ENCODE measurements at places on chromosomes 7 and 10.
A peak's percentile ranks its signal among the peaks of the same experiment; 100 is the strongest.

DNA sequence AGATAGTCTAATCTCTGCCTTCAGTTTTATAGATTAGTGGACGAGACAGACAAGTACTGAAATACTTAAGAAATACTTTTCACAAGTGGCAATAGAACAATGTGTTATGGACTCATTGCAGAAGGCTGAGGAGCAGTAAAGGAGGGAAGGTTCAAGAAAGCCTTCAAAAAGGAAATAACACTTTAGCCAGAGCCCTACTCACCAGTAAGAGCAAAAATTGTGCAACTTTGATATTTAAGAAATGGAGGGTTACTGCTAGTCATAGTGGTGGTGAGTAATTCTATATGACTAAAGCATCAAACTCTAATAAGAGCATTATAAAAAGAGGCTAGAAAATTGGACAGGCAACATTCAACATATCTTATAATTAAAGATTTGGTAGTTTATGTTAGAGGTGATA lies 28.8 kb downstream of the PTPN12 start:
- no peak for DNase-seq

DNA sequence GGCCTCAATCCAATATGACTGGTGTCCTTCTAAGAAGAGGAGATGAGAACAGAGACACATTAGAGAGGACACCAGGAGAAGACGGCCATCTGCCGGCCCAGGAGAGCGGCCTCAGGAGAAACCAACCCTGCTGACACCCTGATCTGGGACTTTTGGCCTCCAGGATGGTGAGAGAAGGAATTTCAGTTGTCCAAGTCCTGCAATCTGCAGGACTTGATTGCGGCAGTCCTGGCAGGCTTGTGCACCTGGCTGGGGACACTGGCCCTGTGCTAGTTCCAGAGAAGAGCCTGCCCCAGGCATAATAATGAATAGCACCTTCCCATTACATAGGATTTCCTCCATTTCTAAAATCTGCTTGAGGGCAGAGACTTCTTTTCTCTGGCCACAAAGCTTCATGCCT lies 409.9 kb upstream of the SHH start:
- no peak for DNase-seq

DNA sequence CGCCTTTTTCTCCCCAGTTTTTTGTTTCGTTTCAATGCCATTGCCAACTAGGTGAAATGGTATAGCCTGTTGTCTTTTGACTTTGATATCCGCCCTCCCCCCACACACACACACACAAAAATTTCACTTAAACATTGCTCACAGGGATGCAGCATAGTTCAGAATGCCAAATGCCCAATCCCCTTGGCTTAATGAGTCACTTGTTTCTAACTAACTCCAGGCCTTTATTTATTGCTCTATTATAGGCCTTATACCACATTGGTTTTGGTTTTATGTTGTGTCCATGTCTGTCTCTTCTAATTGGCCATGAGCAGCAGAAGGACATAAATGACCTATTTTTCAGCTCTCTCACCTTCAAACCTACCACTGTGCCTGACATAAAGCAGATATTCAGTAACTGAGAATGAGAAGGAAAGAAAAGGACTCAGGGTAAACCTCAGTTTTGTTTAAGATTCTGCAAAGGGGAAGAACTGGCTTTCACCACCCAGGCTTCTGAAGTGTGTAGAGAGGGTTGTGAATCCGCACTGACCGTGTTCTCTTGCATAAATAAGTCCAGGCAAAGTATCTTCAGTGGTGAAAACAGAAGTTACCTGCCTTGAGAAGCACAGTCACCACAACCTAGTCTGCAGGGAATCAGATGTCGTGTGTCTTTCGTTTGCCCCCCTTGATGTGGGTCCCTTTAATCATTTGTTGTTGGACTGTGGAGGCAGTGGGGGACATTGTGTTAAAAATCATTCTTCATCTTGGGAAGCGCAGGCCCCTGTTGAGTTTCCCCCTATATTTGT lies 139.8 kb downstream of the CELF2 start:
- no peak for DNase-seq

GRCh38 chr7:134031835-134032617 lies 95.1 kb upstream of the LRGUK start:
- no peak for DNase-seq

GRCh38 chr7:964401-965231 lies 10.1 kb upstream of the ADAP1 start:
- peak; percentile 91 for DNase-seq

GRCh38 chr10:78864761-78865537 lies 203.8 kb upstream of the ZMIZ1 start:
- DNase-seq = no peak

DNA sequence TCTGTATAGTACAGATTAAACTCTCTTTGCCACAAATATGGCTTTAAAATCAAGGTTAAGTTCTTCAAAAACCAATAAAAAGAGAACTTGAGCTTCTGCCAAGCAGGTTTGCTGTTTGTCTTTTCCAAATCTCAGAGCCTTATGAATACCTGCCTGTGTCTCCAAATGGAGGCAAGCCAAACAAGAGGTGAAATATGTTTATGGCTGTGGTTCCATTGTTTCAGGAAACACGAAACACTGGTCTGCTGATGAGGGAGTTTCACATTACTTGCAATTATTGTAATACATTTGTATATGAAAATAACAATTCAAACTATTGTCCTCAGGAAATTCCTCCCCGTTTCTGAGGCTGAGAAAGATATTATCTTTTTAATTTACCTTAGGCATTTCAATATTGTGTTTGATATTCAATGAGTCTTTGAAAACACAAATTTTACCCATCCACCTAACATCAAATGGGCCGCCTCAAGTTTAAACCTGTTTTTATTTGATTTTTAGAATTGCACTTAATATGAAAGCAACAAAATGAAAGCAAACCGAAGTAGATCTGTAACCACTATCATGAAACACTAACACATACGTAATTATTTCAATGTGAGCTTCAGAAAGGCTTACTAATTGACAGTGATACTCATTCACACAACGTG lies 359.3 kb downstream of the HGF start:
- DNase-seq = no peak

DNA sequence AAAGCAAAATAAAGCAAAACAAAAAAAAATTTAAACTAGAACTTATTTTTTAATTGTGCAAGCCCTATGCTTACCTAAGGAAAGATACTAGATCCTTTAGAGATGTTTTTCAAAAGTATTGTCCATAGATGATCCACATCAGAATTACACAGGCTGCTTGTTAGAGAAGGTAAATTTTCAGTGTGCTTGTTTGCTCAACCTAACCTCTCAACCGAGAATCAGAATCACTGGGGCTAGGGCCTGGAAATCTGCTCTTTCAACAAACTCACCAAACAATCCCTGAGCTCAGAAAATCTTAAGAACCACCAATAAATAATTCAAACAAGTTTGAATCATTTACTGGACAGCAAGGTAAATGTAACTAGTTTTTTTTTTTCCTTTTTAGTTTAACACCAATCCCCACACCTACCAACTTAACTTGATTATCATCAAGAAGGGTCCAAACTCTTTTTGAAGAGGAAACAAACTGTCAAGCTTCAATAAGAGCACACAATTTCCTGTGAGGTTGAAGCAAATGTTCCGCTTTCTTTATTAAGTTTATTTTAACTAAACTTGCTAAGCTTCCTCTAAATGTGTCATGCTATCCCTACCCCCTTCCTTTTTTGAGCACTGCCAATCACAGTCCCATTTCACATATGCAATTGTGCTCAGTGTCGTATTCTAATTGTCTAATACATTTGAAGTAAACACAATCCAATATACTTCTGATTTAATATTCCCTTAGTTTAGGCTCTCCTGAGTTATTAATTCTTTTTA lies 7.4 kb upstream of the TSPAN33 start:
- no peak for DNase-seq

DNA sequence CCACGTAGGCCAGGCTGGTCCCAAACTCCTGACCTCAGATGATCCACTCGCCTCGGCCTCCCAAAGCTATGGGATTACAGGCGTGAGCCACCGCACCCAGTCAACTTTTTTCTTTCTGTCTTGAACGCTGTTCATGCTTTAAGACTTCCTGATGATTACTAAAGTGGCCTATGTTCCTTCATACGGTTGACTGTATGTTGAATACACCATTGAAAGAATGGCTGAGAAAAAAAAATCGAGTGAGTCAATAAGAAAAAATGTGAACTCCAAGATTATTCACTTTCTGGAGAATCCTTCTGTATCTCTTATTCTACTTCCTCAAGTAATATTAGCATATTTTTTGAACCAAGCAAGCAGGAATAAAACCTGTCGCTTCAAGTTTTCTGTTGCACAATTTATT lies 955.0 kb downstream of the GATA3 start:
- no peak for DNase-seq

GRCh38 chr7:32427769-32428291 lies 62.4 kb downstream of the LSM5 start:
- DNase-seq = no peak

GRCh38 chr10:131982185-131982756 lies 548 bp upstream of the BNIP3 start:
- DNase-seq = no peak

- no peak for DNase-seq
These were observed 172.0 kb upstream of the ITGB1 start for GRCh38 chr10:33129996-33130386.

GRCh38 chr7:12926206-12926605 lies 238.8 kb downstream of the ARL4A start:
- DNase-seq = no peak

- DNase-seq = no peak
These were observed at the start of gene KLF14 for GRCh38 chr7:130733931-130734814. TSS of gene KLF14 (minus strand) at chr7:130734207. CDS start at chr7:130734033, 174 bp downstream.

DNA sequence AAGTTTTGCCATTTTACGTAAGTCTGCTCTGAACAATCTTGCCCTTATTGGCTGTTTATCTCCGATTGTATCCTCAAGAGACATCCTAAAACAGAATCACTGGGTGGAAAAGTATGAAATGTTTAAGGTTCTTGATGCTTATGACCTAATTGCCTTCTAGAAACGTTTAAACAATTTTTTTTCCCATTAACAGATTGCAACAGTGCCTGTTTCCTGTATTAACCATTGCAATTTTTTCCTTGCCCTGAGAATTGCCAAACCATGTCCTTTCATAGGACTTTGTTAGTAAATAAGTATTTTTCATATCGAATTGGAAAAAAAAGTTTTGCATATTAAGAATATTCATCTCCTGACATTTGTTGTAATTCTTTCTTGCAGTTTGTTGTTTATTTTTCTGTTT lies 639.8 kb downstream of the INHBA start:
- no peak for DNase-seq

DNA sequence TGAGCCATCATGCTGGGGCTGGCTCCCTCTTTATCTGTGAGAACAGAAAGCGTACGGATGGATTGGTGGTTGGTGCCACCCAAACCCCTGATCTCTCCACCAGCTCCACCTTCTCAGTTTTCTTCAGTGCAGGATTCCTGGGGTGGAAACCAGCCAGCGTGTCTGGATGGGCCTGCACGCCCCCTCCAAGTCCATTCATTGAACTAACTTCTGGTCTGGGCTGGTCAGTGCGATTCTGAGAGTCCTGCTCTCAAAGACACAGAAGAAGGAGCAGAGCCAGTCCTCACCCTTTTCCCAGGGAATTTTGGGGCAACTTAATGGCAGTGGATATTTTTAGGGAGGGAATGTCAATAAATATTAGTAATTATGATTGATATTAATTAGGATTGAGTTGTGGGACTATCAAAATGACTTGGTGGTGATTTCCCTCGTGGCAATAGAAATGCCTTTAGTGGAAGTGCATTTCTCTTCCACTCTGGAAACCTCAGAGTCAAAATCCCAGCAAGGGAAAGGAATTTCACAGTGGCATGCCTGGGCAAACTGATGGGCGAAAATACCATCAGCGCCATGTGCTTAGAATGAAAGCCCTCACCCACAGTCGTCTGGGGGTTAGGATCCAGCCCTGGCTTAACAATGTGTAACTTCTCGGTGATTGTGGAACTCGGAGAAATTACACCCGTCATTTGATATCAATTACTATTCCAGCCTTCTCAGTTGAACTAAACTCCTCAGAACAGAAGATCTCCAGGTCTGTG lies 69.3 kb upstream of the EEPD1 start:
- DNase-seq = no peak

GRCh38 chr7:23532490-23533237 lies 883 bp upstream of the TRA2A start:
- peak; percentile 68 for DNase-seq

GRCh38 chr7:112080441-112080840 lies 125.8 kb downstream of the DOCK4 start:
- DNase-seq = no peak

- no peak for DNase-seq
These were observed 51.8 kb upstream of the MRLN start for GRCh38 chr10:59805014-59805413.

DNA sequence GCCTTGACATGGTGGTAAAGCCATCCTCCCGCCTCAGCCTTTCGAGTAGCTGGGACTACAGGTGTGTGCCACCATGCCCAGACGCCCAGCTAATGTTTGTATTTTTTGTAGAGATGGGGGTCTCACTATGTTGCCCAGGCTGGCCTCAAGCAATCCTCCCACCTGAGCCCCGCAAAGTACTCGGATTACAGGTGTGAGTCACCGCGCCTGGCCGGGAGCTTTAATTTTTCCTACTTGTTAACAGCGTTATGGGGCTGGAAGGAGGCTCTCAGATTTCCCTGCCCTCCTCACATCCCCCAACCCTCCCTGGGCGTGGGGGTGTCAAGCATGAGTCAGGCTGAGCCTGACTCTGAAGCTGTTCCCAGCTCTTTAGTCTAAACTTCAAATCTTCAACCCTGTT lies 8.3 kb downstream of the ALKBH4 start:
- no peak for DNase-seq

- DNase-seq = no peak
These were observed 65.6 kb upstream of the CCDC6 start for GRCh38 chr10:59971915-59972314.

GRCh38 chr10:110629680-110630191 lies 14.4 kb upstream of the RBM20 start:
- no peak for DNase-seq

DNA sequence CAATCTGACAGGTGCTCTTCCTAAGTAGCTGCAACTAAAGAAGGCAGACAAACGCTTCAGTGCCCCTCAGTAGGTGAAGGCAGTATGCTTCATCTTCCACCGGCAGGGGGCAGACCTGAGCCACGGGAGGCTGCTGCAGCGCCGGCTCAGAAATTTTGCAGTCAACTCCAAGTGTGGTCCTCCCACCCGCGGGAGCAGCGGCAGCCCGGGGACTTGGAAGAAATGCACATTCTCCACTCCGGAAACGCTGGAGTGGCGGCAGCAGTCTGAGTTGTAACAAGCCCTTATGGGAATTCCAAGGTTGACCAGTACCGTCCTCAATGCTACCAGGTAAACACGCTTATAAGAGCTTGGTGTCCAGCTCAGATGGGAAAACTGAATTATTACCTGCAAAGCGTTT lies 3.4 kb downstream of the IGFBP3 start:
- peak; percentile 87 for DNase-seq

DNA sequence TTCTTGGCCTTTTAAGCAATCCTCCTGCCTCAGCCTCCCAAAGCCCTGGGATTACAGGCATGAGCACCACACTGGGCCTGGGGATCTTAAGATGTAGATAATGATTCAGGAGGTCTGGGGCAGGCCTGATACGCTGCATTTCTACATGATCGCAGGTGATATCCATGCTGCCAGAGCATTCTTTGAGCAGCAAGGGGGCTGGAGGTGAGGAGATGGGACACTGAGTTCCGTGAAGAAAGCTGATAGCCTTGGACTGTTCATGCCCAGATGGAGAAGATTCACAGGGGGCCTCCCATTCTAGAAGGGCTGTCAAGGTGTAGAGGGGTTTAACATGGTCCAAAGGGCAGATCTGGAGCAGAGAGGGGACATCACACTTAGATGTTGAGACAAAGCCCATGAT lies 480.3 kb downstream of the RPS24 start:
- DNase-seq = no peak
